Daoy (cell line): ENCODE measurements at places on chromosomes 1 and 21. TPM values are rescaled to one million over a fixed set of nuclear protein-coding genes. Genes with fewer than 3 reads are reported as not detected.
A peak's percentile ranks its signal among the peaks of the same experiment; 100 is the strongest.

RNF186 gene
- not detected in 2 replicates for total RNA-seq

CELA3A gene
- not detected in 2 replicates for total RNA-seq

CA6 gene
- total RNA-seq = not detected in 2 replicates

AXDND1 gene
- 3.7 TPM in 1 of 2 replicates, not detected in the other for total RNA-seq

SYPL2 gene
- total RNA-seq = 0.15 and 4.3 TPM in 2 replicates

TCHHL1 gene
- not detected in 2 replicates for total RNA-seq

DNA sequence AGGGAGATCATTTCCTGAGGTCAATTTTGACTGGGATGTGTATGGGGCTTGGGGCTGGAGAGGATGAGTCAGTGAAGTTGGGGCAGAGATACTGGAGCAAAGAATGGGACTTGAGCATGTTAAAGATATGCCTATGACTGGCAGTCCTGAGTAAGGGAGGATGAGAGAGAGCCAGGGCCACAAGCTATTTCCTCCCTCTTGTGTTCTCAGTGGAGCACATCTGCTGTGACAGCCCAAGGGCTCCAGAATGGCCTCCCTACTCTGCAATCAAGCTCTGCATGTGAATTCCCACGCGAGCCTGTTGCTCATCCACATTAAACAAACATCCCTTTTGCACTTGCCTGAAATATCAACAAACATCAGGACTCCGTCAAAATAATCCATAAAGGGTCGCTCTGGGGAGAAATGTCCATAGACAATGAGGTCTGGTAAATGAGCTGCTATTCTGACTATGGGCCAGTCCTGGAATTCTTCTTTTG, 9.2 kb downstream of the ADCY10 start:
- peak; percentile 80 for DNase-seq

DNA sequence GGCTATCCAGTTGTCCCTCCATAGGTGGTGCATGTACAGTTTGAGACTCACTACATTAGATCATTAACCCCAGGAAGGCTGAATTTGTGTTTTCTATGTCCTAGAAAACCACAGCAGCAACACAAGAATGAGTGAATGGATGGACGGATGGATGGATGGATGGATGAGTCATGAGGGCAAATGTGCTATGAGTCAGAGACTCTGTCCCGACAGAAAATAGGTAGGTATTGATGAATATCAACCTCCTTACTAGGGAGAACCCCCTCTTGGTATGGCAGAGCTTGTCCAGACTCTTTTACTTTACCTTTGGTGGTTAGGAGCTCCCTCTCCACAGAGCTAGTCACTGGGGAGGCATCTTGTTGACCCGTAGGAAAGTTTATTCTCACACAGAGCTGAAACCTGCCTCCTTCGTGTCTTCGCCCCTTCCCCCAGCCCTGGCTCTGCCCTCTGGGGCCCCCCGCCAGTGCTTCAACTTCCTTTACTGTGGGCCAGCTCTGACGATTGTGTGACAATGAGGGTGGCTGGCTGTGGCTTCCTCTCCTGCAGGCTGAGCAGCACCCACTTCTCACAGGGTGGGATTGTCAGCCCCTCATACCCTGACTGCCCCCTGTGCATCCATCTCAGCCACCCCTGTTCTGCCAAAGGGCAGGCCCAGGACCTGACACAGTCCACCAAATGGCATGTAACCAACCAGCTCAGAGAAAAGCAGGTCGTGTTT, 145.2 kb downstream of the FOXD2 start:
- DNase-seq = peak; percentile 58

DNA sequence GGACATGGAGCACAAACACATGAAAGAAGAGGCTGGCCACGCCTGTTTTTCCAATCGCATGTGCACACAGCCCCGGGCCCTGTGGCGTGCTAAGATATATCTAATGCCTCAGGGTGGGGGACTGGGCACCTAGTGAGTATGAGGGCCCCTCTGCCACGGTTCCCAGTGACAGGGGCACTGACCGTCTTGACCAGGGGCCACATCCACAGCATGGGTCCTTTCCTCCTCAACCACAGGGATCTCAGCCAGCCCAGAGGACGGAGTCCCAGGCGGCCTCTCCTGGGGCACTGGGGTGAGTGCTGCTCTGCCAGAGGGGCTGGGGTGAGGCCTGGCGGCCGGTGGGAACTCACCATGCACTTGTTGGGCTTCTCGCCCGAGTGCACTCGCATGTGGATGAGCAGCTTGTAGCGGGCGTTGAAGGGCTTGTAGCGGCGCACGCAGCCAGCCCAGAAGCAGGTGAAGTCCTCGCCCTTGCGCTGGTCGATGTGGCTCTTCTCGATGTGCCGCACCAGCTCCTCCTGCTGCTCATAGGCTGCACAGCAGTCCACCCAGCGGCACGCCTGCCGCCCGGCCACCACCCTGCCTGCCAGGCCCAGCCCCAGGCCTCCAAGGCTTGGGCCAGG, 134.7 kb downstream of the DMRTB1 start:
- DNase-seq = no peak

DNA sequence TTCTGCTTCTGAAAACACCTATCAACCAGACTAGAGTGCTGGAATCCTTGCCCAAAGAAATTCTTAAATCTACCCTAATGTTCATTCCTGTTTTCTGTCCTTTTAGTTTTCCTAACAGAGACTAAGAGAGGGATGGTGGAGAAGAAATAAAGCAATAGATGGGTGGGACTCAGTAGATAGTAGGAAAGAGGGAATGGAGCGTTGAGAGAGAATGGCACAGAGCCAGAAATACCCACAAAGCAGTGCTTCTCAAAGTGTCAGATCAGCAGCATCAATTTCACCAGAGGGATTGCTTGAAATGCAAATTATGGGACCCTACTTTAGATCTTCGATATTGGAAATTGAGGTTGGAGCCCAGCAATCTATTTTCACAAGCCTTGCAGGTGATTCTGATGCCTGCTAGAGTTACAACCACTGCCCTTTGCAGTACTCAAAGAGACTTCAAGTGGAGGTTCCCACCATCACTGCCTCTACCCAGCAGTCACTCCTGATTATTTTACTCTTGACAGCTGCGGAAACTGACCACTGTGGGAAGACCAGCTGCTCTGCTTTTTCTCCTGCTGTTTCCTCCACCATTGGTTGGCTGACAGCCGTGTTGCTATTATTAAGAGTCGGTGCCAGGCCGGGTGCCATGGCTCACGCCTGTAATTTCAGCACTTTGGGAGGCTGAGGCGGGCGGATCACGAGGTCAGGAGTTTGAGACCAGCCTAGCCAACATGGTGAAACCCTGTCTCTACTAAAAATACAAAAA, 11.4 kb upstream of the PRPF3 start:
- DNase-seq = no peak

- no peak for DNase-seq
These were observed 4.7 kb downstream of the BTBD19 start for GRCh38 chr1:44812822-44813543.

DNA sequence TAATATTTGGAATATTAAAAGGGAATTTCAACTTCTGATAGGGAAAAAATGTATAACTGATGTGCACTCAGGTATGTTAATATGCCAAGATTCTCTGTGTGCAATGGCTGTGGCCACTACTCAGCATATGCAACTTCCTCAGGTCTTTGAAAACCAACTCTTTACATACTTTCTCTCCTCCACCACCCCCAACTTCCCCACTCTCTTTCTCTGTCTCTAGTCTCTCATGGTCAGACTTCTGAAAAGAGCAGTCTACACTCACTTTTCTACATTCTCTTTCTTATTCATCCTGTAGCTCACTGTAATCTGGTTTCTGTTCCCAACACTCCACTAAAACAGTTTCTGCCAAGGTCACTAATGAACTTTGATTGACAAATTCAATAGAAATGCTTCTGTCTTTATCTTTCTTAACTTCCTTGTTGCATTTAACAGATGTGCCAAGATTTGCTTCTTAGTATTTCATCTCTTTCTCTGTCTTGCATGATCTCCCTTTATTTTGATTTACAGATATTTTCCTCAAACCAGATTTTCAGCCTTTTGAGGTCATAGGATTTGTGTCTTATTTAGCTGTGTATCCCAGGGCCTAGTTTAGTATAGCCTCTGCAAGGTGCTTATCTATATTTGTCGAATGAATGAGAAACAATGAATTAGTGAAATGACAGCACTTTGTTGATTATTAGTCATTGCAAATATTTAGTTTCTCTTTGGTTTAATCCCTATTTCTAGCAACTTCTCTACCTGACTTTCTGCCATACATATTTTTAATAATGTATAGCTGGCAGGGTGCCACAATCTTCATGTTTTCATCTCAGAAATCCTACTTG, 168.9 kb downstream of the LMO4 start:
- DNase-seq = no peak

GRCh38 chr1:67211589-67212563, 45.6 kb downstream of the IL23R start:
- peak; percentile 17 for DNase-seq
